ENCODE measurements at places on chromosomes 2 and 18. TPM values are rescaled to one million over a fixed set of nuclear protein-coding genes. Genes with fewer than 3 reads are reported as not detected.

SELENOI gene
- total RNA-seq: 16.5 TPM

NT5DC4 gene
- not detected for total RNA-seq

GATA6 gene
- total RNA-seq: 1.7 TPM

REG3G gene
- not detected for total RNA-seq

CEP76 gene
- total RNA-seq: 5.6 TPM

CGREF1 gene
- 6.9 TPM for total RNA-seq

DOK6 gene
- not detected for total RNA-seq

All from A549 treated with Hydrocortisone at 1 μM for 4 hours (cell line).